ENCODE measurements at places on chromosomes 13 and 19.

- DNase-seq: no peak
These were observed 3.8 kb downstream of the LILRA4 start for GRCh38 chr19:54335164-54335563.

DNA sequence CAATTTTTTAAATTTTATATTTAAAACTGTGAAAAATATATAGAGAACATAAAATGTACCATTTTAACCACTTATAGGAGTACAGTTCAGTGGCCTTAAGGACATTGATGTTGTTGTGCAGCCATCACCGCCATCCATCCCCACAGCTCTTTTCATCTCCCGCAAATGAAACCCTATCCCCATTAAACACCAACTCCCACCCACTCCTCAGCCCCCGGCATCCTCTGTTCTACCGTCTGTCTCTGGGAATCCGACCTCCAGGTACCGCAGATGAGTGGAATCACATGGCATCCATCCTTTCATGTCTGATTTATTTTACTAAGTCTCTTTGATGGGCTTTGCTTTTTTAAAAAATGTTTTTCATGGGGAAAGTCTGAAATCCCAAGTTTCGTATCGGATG is 23.8 kb upstream of the SMIM17 start:
- no peak for DNase-seq

- DNase-seq: no peak
These were observed 3.9 kb upstream of the FAM216B start for GRCh38 chr13:42777467-42777866.

- no peak for DNase-seq
These were observed 212.5 kb downstream of the PCCA start for GRCh38 chr13:100301418-100301817.

- no peak for DNase-seq
These were observed 22.8 kb downstream of the HTR2A start for GRCh38 chr13:46874006-46874405.
